ENCODE measurements at places on chromosomes 11 and 22.

GRCh38 chr22:29914165-29914564, 31.2 kb downstream of the MTMR3 start:
- DNase-seq = no peak

DNA sequence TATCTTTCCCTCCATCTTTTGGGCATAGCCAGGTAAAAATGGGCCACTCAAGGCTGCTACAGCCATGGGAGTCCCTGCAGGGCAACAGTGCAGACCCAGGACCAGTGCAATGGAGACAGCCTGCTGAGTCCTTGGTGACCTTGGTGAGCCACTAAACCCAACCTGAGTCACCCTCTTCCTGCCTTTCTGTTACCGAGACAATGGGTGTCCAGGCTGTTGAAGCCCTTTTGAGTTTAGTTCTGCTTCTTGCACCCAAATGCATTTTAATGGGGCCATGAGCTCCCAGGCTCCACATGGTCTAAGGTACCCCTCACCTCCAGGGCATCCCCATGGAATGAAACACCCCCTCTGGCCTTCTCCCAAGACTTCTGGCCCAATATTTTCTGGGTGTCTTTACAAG, 874 bp upstream of the PLAAT4 start:
- DNase-seq = no peak

- no peak for DNase-seq
Measured at GRCh38 chr22:27983361-27983791, 64.3 kb upstream of the PITPNB start.

DNA sequence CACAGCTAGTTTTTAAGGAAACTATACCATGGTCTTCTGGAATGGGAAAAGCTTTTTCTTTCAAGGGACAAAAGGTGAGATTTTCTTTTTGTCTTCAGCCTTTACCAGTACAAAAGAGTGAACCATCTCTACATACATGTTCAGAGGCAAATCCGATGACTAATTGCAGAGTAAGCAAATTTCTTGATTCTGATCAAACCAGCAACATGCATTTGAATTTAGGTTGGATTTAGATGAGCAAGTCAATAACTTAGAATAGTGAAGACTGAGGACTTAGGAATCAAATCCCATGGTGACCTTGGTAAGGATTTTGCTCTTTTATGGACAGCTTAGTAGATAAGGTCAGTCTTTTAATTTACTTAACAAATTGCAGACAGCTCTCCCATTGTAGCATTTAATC, 65.9 kb upstream of the BLID start:
- no peak for DNase-seq

DNA sequence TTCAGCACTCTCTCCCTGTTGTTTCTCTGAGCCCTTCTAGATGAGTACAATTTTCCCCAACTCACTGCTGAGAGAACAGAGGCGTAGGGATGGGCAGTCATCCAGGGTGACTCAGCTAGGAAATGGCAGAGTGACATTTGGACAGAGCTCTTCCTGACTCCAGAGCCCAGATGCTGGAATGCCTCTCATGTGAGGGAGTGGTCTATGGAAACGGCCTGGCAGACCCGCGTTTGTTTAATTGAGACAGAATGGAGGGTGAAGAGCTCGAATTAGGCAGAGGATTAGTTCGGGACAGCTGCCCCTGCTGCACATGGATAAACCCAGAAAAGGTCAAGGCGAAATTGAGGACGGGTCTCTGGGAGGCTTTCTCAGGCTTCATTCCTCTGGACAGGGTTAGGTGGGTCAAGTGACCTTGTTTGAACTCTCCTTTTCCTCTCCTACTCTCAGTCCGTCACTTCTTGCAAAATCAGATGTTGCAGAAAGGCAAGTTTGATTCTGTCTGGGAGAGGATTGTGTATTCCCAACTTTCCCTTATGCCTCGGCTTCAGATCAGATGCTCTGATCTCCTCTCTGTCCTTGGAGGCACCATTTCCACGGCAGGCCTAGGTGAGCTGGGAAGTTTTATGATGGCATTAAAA, 7.6 kb upstream of the LMO2 start:
- no peak for DNase-seq

Measured in AML-193 (cell line).